HEK293T (cell line): ENCODE measurements at places on chromosomes 1 and 21.

DNA sequence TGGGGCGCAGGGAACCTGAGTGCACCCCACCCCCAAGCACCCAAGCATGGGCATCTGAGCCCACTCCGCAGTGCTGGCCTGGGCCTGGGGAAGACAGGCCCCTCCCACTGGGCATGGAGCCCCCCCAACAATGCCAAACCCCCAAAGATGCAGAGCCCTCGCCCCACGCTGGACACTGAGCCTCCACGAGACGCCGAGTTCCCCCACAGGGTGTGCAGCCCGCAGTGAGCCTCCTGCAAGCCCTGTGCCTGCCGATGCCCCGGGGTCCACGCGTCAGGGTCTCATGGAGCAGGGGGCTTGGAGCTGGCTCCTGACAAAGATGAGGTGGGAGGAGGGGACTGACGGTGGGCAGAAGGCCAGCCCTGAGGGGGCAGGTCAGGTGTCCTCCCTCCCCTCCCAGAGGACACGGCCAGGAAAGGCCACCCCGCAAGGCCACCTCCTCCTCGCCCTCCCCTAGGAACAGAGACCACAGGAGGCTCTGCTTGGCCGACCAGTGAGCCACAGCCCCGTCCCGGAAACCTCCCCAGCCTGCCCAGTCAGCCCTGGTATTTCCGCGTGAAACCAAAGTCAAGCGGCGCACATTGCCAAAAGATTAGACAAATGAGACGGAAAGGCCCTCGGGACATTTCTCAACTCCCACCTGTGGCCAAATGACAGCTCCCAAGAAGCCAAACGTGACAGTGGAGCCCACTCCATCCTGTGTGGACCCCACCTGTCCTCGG, 33.4 kb downstream of the MEGF6 start:
- no peak for DNase-seq

- peak; percentile 72 for DNase-seq
Observed at GRCh38 chr1:78617615-78618026, 2.6 kb upstream of the IFI44L start.

- no peak for DNase-seq
Observed at GRCh38 chr1:50604580-50604979, 181.3 kb upstream of the DMRTA2 start.

DNA sequence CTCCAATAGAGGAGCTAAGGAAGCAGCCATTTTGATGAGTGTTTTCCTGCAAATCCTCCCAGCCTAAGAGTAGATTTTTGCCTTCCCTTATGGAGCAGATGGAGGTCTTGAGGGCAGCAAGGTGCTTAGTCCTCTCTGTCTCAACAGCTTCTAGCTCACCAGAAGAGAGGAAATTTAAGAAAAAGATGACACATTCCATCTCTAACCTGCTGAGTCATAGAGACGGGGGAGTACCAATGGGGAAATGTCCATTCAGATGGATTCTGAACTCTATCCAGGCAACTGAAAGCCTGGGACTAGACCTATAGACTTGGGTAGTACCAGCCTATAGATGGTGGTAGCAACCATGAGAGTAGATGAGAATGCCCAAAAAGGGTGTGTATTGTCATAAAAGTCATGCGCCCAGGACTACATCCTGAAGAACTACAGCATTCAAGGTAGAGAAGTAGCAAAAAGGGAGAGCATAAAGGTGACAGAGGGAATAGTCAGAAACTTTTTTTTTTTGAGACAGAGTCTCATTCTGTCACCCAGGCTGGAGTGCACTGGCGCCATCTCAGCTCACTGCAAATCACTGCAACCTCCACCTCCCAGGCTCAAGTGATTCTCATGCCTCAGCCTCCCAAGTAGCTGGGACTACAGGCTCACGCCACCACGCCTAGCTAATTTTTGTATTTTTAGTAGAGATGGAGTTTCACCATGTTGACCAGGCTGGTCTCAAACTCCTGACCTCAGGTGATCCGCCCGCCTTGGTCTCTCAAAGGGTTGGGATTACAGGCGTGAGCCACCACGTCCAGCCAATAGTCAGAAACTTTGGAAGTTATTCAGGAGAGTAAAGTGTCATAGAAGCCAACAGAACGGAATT, 10.7 kb upstream of the ELOA start:
- DNase-seq, result no peak

- no peak for DNase-seq
Observed at GRCh38 chr1:33343539-33343938, 22.6 kb upstream of the A3GALT2 start.
